ENCODE measurements at places on chromosomes 13 and 19.

DNA sequence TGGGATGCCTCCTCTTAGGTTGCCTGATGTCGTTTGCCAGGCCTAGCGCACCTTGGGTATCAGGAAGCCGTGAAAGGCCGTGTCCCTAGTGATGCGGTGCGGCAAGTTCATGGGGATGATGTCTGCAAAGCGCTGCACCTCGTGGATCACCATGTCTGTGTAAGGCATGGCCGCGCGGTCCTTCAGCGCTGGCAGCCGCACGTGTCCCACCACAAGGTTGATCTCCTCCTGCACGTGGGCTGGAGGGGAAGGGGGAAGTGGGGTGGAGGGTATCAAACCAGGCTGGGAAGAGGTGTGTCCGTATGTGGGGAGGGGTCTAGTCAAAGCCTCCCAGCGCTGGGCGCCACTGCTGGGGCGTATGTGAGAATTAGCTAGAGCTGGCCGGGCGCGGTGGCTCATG, 23.2 kb downstream of the EGLN2 start:
- no peak for DNase-seq

- no peak for DNase-seq
These were observed 1.1 kb downstream of the APC2 start for GRCh38 chr19:1450735-1451731.

DNA sequence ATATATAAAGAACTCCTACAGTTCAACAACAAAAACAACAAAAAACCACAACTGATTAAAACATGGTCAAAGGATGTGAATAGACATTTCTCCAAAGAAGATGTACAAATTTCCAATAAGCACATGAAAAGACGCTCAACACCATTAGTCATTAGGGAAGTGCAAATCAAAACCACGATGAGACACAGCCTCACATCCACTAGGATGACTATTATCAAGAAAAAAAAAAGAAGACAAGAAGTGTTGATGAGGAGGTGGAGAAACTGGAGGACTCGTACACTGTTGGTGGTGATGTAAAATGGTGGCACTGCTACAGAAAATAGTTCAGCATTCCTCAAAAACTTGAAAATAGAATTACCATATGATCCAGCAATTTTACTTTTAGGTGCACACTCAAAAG, 61.0 kb upstream of the SOX1 start:
- DNase-seq, result no peak

- peak; percentile 66 for DNase-seq
These were observed 429.8 kb downstream of the FOXO1 start for GRCh38 chr13:40236566-40237168.

DNA sequence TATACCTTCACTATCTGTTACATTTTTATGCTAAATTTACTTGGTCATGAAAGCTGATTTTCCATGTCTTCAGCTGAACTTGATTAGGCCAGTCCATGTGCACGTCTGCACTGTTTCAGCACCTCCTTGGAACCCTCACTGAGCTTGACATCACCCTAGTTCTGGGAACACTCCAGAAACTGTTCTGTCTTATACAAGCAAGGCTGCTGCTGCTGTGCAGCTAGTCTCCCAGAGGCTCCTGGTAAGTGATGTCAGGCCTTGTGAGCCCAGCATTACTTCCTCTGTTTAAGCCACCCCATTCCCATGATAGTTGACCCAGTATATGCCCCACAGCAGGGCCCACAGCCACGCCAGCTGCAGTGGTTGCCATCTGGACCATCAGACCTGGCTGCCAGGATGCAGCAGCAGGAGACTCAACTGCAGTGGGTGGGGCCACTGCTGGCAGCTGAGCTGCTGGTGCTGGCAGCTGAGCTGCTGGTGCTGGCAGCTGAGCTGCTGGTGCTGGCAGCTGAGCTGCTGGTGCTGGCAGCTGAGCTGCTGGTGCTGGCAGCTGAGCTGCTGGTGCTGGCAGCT, 90.5 kb upstream of the AKAP11 start:
- no peak for DNase-seq

DNA sequence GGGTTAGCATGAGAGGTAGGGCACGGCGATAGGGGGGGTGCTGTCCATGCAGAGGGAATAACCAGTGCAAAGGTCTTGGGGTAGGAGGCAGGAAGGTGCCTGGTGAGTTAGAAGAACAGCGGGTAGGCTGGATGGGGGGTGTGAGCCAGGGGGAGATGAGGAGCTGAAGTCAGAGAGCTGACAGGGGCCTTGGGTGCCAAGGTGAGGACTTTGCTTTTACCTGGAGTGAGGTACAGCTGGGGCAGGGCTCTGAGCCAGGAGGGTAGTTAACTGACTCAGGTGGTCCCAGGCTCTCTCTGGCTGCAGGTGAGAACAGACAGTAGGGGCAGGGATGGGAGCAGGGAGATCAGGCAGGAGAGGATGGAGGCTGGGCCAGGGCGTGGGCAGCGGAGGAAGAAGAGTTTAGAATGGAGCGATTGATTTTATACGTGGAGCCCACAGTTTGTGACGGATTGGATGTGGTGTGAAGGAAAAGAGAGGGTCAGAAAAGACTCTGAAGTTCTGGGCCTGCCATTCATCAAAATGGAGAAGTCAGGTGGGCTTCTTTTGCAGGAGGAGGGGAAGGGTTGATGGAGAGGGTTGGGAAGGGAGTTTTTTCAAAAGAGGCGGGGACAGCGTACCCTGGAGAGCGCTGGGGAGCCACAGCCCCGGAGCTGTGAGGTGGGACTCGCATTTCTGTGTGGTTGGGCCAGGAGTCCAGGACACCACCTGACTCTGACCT, 1.2 kb upstream of the GRAMD1A start:
- DNase-seq, result no peak

GRCh38 chr19:55525289-55526101, 11.4 kb downstream of the SBK2 start:
- DNase-seq, result no peak

GRCh38 chr13:77902319-77902963, 16.2 kb downstream of the EDNRB start:
- DNase-seq, result no peak

- DNase-seq, result no peak
These were observed 142.8 kb upstream of the SOX1 start for GRCh38 chr13:111923991-111924677.

DNA sequence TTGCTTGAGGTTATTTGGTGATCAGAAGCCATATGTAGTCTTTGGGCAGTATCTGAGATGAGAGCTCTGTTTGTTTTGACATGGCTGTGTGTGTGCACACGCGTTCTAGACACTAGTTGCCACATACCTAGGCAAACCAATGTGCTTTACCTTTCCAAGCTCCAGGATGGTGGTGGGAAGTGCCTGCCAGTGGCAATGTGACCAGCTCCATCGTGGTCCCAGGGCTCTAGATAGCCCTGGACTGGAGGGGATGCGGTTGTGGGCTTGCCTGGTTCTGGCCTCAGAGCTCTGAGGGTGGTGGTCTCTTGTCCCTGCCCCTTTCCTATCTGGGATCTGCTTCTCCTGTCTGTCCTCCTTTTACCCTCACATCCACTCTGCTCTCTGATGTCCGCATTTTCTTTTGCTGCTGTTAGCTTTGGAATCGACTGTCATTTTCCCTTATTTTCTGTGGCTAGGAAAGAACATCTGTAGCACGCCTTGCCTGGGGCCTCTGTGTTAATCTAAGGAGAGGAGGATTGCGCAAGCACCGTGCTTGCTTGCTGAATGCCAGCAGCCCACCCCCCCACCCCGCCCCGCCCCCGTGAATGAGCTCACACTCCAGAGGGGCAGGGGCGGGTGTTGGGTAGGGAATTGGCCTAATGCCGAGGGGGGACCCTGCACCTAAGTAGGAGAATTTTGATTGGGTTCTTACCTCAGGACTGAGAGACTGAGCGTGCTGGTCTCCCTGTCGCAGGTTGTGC, 89.5 kb downstream of the ARHGEF7 start:
- DNase-seq, result peak; percentile 88

GRCh38 chr19:14161305-14161704, 24.9 kb upstream of the ASF1B start:
- DNase-seq, result no peak

DNA sequence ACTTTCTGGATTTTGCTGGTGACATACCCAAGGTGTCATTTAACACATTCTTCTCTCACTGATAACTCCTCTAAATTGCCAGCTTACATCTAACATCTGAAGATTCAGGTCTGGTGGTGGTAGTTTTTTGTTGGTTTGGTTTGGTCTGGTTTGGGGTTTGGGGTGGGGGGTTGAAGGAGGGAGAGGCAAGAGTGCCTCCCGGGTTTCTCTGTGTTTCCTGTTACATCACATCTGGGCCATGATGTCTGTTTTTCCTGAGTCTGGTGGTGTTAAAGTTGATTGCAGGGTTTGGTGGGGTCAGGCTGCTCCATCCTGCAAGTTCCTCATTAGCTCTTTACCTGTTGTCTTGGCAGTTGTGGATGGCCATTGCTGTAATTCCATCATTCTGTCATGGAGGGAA, 155.8 kb upstream of the UBL3 start:
- DNase-seq, result no peak

- DNase-seq, result no peak
These were observed 25.4 kb downstream of the RAB20 start for GRCh38 chr13:110536006-110536693.

GRCh38 chr19:36093687-36094086, 17.3 kb upstream of the OVOL3 start:
- DNase-seq, result no peak

GRCh38 chr19:47098608-47099007, 15.0 kb downstream of the ZC3H4 start:
- DNase-seq, result no peak

DNA sequence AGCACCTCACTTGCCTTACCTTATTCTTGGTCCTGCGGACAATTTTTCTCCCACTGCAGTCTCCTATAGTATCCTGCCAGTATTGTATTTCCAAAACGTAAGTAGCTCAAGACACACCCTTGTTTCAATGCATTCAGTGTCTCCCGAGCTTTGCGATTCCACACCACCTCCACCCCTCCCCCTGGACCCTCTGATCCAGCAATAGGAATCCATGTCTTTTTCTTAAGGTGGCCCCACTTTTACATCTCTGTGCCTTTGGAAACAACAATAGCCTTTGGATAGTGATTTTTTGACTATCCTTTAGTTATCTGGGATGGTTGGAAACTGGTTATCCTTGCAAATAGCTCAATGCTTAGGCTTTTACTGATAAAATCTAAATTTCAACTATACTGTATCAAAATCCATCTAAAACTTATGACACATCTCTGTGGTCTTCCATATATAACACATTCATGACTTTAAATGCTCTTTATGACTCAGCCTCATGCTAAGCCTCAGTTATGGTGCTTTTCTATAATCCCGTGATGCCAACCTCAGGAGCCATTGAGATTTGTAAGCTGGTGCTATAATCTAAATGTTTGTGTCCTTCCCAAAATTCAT, 27.1 kb downstream of the FAM216B start:
- no peak for DNase-seq

Data from AG20443 (cell line).